ENCODE measurements at places on chromosomes 6 and 20.

DNA sequence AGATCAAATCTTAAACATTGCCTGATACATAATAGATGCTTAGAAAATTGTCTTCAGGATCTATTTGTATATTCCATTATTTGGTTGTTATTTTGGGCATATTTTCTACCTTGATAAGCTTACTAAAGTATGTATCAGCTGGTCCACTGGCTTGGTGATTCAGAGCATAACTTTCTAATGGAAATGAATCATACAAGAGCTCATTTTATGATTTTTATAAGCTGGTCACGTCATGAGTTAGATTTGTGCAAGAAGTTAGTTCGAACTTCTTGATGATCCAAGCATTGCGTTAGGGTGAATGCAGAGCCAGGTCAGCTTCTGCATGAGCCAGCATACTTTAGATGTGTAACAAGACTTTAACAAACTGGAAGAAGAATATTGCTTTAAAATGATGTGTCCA lies 144.5 kb upstream of the FLRT3 start:
- no peak for DNase-seq

- DNase-seq = no peak
These were observed 9.5 kb downstream of the FOXC1 start for GRCh38 chr6:1619098-1619672.

DNA sequence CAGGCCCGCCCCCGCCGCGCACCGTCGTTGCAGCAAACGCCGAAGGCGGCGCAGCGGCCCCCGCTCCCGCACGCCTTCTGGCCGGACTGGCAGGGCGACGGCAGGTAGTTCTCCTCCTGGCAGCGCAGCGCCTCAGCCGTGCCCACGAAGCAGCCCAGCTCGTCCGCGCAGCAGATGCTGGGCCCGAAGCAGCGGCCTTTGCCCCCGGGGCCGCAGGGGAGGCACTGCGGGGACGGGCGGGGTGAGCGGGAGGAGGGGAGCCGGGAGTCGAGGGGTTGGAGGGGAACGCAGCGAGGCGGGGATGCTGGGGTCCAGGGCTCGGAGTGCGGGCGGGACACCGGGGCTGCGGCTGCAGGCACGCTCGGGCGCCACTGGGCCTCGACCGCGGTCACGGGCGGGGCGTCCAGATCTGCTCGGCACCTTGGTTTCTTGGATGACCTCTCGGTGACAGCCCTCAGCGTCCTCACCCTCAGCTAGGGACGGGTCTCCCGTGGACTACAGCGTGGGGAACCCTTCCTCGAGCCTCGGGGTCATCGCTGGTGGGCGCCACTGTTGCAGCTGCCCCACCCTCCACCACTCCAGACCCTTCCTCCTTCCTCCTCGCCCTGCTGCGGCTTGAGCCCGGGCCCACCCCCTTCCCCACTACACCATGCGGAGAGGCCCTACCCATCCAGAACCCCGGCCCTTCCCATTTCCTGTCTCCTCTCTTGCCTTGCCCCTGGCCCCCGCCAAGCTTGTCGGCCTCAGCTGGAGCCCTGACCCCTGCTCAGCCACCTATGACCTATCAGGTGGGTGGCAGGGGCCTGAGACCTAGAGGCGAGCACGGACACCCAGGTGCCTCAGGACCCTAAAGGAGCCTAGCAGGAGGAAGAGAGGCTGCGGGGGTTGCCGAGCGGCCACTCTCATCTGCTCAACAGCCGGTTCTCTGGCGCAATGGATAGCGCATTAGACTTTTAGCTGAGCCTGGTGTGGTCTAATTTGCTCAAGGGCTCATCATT lies 1.3 kb downstream of the AVP start:
- DNase-seq = no peak

DNA sequence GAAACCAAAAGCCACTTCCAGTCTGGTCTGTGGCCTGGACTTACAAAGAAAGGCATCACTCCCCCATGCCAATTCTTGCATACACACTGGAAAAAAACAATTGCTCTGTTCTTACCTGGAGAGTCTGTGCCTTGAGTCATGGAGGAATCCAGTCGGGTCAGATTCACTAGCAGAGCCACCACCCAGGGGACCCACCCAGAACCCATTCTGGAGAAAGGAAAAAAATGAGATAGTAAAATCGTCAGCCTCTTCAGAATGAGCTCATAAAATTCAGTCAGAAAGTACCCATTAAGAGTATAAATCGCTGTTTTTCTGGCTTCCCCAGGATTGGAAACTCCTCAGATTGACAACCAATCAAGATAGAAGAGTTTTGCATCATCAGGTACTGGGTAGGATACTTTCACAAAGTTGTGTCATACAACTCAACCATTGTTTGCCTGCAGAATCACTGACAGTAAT lies at the start of gene HLA-DOB:
TSS of gene HLA-DOB (minus strand) at position 257 of the 459 bp plus-strand sequence. CDS start at position 206, 51 bp downstream.
- DNase-seq = peak; percentile 55

- DNase-seq = no peak
These were observed 39.2 kb downstream of the DPPA5 start for GRCh38 chr6:73314577-73315492.

GRCh38 chr6:94597487-94597886 lies 979.8 kb upstream of the MANEA start:
- no peak for DNase-seq

- DNase-seq = no peak
These were observed 73.0 kb downstream of the EYA2 start for GRCh38 chr20:46967646-46968045.

DNA sequence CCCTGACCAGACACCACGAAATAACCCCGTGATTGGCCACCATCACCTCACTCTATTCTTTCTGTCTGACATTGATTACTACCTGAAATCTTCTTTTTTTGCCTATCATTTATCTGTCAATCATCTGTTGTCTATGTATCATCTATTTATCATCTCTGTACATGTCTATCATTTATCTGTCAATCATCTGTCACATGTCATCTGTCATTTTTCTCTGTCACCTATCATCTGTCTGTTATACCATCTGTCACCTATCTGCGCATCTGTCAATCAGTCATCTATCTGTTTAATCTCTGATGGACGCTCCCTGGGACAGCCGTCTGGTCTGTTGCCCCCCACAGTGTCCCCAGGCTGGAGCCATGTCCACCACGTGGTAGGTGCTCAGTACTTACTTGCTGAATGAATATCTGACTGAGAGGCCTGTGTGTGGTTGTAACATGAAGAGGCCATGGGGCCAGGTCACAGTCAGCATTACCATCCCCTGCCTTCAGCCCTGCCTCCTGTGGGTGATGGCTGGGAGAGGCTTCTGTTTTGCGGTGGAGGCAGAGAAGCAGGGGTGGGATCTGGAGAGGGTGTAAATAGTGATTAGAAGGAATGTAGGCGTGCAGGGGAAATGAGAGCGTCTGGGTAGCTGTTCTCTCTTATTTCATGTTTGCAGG lies 302.7 kb downstream of the QKI start:
- no peak for DNase-seq

DNA sequence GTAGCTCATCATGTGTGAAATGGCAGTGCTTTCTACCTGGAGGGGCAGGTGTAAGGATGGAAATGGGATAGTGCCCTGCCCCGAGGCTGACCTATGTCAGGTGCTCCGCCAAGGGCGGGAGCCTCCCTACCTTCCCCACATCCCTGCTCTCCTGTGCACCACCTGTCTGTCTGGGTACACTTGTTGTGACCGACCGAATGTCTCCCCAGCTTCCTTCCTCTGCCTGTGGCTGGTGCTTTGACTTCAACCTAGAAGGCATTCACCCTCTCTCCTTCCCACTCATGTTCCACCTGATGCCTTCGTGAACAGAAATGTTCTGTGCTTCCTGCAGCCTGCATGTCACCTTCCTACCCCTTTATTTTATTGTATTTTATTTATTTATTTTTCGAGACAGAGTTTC lies 114.8 kb downstream of the SCML4 start:
- DNase-seq = no peak

GRCh38 chr20:63073738-63074065 lies 66.9 kb upstream of the BHLHE23 start:
- DNase-seq = no peak

DNA sequence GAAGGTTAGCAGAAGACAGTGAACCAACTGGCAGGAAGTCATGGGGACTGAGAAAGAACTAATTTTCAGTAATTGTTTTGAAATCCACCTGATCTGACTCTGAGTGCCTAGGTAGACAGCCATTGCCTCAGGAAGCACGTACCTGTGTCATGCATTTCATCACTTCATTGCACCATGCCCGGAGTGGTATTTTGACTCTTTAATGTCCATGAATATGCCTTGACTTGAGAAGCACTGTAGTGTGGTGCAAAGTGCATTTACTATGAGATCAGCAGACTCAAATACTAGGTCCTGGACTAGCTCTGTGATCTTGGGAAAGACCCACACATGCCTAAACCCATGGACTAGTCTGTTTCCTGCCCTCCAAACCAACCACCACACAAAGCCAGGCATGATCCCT lies 370.9 kb upstream of the MARCKS start:
- no peak for DNase-seq

DNA sequence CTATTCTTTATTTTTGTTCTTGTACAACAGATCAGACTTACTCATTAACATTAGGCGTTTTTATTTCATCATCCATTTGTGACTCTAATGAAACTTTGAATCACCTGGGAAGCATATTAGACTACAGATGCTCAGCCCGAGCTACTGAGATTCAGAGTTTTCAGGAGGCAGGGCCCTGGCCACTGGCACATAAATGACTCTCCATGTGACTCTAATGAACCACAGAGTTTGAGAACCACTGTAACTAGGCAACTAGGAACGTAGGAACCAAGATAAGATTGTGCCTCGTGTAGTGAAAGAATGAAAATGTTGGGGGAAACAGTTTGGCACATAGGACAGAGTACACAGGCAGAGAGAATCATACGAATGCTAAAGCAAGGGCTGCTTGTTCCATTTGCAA lies 405.9 kb upstream of the BTBD3 start:
- no peak for DNase-seq

DNA sequence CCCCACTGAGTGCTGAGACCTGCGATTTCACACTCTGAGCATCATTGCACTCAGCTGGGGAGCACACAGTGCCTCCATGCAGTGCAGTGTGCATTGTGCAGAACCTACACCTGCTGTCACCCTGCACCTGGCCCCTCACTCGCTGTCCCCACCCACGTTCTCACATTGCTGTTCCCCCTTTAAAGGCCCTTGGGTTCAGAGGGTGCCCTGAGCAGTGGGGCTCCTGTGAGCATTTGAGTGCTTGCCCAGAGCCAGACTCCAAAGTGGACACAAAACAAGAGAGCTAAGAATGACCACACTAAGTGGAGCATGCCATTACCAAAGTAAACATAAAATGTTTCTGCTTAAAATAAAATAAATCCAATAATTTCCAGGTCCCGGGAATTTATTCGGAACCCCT lies 131.0 kb upstream of the CST7 start:
- no peak for DNase-seq

DNA sequence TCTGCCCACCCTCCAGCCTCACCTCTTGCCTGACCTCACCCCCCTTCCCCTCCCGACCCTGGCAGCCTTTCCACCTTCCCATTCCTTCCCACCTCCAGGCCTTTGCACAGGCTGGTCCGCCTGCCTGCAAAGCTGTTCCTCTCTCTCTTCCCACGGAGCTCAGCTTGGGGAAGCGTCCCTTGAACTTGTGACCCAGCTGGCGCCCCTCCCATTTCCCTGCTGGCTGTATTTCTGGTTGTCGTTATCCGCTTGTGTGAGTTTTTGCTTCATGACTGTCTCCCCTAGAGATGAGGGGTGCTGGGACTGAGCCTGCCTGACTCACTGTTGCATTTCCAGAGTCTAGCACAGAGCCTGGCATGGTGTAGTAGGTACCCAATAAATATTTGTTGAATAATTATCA lies 32.5 kb downstream of the VSTM2L start:
- DNase-seq = peak; percentile 59

DNA sequence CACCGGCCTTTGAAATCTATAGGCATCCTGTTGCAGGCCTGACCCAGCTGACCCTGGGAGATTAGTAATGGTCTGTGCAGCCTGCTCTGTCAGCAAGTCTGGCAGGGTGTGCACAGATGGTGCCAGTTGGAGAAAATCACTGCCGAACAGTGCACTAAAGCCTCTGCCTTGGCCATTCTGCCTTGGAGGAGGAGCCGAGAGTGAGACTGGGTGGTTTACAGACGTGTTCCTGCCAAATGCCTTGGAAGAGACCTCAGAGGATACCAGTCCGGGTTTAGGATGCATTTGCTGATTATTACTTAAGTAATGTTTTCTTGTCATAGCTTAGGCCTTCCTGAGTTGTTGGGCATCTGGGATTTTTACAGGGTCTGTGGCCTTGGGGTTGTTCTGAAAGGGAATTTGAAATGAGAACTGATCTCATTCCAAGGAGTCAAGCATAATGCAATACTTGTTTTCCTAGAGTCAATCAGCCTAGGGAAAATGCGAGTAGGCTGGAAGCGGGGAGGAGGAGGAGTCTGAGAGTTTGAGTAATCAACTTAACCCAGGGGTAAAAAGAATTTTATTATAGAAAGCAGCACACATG lies 292.1 kb downstream of the SOX4 start:
- no peak for DNase-seq

DNA sequence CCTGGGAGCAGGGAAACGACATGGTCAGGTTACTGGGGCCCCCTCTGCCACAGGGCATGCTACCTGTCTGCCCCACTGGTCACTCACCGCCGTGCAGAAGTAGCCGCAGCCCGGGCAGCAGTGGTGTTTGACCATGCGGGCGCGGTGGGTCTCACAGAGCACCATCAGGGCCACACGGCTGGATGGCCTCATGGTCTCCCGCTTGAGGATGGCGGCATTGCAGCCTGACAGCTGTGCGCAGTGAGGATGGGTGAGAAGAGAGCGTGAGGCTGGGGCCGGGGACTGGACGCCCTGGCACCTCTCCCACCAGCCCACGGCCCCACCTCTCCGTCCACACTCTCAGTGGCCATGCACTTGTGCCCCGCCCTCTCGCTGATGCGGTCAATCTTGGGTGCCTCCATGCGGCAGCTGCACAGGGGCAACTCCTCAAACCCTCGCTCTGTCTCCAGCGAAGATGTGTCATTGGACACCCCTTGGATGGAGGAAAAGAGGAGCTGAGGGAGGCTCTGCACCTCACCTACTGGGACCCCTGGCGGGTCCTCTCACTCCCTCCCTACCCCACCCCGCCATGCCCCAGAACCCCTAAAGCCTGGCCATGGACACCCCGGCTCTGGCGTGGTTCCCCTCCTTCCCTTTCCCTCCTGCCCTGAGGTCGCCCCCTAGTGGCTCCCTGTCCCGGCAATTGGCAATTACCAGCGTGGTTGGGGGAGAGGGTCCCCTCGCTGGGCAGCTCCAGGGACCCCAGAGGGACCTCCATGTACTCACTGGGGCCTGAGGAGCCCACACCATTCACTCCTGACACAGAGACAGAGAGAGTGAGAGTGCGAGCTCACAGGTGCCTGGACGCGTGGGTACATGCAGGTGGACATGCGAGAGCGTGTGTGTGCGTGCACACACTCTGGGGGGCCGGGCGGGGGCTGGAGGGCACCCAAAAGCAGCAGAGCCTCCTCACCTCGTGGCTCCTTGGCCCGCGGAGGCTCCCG lies 8.9 kb downstream of the EHMT2 start:
- DNase-seq = peak; percentile 36

- DNase-seq = no peak
These were observed 39.9 kb downstream of the BMP6 start for GRCh38 chr6:7765575-7766325.

- DNase-seq = no peak
These were observed 4.1 kb upstream of the DLL1 start for GRCh38 chr6:170294813-170295509.

- no peak for DNase-seq
These were observed 536.7 kb upstream of the JARID2 start for GRCh38 chr6:14709066-14709670.

Data from inflammatory macrophage treated with lipopolysaccharide for 1 hour (primary cell).